ENCODE measurements at places on chromosomes 13 and 19.

DNA sequence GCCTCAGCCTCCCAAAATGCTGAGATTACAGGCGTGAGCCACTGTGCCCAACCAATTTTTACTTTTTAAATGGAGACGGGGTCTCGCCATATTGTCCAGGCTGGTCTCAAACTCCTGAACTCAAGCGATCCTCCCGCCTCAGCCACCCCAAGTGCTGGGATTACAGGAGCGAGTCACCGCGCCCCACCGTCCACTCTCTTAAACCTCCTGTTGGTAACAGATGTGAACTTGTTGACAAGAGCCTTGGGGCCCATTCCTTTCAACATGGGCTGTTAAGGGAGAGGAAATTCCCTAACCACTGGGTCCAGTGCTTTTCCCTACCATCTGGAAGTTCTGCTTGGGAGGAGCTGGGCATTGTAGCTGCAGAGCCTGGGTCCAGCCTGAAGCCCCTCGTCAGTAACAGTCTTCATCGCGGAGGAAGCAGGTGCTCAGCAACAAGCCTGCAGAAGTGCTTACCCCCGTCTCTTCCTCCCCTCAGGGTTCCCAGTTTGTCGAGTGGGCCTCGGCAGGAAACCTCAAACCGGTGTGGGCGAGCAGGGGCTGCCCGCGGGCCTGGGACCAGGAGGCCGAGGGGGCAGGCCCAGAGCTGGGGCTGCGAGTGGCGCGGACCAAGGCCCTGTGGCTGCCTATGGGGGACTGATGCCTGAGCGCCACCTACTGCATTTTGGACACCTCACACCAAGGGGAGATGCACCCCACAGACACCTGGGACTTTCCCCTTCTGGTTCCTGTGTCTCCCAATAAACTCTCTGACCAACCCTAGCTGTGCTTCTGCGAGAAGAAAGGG lies 4.0 kb upstream of the FLT3LG start:
- no peak for DNase-seq

DNA sequence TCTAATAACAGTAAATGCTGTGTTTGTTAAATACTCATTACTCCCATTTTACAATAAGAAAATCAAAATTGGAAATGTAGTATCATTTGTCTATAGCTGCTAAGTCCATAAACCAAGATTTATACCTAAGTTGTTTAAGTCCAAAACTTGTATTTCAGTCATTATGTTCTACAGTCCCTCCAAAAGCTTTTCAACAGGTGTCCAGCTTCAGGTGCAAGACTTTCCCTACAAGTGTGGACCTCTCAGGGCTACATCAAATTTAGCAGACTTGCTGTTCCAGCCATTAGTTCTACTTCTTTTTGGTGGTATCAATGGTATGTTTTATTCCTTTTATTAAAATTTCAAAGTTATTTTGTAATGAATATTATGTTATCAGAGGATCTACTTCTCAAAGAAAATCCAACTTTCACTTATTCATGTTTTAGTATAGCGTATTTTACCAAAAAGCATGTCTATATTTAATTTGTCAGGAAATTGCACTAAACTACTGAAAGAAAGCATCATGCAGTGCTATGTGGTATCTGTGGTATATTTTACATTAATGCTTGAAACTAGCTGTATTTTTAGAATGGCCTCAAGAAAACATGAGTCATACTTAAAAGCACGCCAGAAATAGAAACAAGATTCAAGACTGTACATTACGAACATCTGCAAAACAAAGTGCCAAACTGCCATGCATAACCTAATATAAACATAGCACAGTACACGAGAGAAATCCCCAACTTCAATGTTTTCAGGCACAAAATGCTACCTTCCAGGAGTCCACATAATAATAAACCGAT lies 44.5 kb downstream of the VWA8 start:
- DNase-seq, result no peak

- DNase-seq, result no peak
These were observed 1.7 kb downstream of the SLC25A41 start for GRCh38 chr19:6431891-6432290.

GRCh38 chr13:26011996-26012821 lies 39.6 kb downstream of the SHISA2 start:
- no peak for DNase-seq

DNA sequence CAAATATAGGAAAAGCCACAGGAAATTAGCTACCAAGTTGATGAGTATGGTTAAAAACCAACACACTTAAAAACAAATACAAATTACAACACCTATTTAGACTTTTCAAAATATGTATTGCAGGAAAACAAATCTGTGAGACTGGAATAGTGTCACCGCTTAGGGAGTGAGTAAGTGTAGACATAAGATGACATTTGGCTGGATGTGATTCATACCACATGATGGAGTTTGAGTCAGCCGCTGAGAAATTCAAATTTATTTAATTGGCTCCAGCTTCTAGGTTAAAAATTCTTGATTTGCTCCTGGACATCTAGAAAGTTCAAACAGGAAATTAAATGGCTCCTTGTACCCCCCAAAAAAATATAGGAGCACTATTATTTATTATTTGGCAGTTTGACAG lies 531.7 kb downstream of the SLITRK1 start:
- no peak for DNase-seq
